ENCODE measurements at places on chromosomes 11 and 22. TPM values are rescaled to one million over a fixed set of nuclear protein-coding genes. Genes with fewer than 3 reads are reported as not detected.

DNA sequence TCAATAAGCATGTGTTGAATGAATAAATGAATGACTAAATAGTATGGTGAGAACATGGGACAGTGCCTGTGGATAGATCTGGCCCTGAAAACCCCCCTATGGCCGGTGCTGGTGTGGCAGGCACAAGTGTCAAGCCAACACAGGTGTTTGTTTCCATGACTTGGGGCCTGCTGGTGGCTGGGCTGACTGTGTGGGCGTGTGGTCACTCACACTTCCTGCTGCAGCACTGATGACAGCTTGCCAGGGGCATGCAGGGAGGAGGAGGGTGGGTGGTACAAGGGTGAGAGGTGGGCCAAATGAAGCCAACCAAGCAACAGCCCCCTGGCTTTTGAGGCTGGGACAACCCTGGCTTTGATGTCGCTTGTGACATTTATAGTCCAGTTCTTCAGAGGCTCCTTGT lies 30.3 kb upstream of the ABCC8 start:
- H3K4me1 ChIP-seq: peaks cover 20% of the 10 kb centered on the region
- DNase-seq: no peak
- no peaks in the 10 kb centered on the region for H3K27me3 ChIP-seq
- H3K36me3 ChIP-seq: no peaks in the 10 kb centered on the region
- H3K27ac ChIP-seq: no peak overlapping the region
- H3K4me3 ChIP-seq: no peak overlapping the region

DNA sequence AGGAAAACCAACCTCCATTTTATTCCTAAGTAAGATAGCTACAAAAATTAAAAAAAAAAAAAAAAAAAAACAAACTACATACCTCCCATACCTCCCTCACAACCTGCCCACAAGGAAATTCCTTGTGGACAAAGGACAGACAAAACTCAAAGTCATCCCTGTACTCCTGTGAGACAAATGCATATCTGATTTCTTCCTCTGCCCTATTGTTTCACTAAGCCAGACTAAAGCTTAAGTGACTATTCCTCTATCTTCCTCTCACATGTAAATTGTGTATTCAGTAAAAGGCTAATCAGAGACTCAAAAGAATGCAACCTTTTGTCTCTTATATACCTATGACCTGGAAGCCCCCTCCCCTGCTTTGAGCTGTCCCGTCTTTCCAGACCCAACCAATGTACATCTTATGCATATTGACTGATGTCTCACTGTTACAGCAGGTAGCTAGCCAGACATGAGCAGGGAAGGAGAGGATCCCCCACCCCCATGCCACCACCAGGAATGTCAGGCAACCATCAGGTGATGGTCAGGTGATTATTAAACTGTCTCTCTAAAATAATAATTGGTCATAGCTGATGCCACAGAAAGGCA lies 289.4 kb downstream of the SBF2 start:
- H3K36me3 ChIP-seq: no peaks in the 10 kb centered on the region
- no peak overlapping the region for H3K4me3 ChIP-seq
- H3K27me3 ChIP-seq: no peaks in the 10 kb centered on the region
- H3K4me1 ChIP-seq: no peaks in the 10 kb centered on the region

- H3K27me3 ChIP-seq: no peaks in the 10 kb centered on the region
- H3K4me1 ChIP-seq: no peaks in the 10 kb centered on the region
These were observed 481 bp downstream of the ANGPTL5 start for GRCh38 chr11:101915791-101916291.

GRCh38 chr11:94181943-94182342 lies 53.3 kb downstream of the PANX1 start:
- no peak overlapping the region for H3K4me3 ChIP-seq
- no peak for DNase-seq
- no peaks in the 10 kb centered on the region for H3K27me3 ChIP-seq
- no peak overlapping the region for H3K27ac ChIP-seq

CRYBB3 gene
- total RNA-seq: not detected

SERHL2 gene
- total RNA-seq: not detected

IL17REL gene
- not detected for total RNA-seq

SCN3B gene
- 6.0 TPM for total RNA-seq
